ENCODE measurements at places on chromosomes 7 and 10. TPM values are rescaled to one million over a fixed set of nuclear protein-coding genes. Genes with fewer than 3 reads are reported as not detected.

Gene MEIG1
- total RNA-seq = not detected

Gene TAS2R41
- not detected for total RNA-seq

GRCh38 chr10:13991353-13991752 lies 339.4 kb downstream of the FRMD4A start:
- DNase-seq = no peak

DNA sequence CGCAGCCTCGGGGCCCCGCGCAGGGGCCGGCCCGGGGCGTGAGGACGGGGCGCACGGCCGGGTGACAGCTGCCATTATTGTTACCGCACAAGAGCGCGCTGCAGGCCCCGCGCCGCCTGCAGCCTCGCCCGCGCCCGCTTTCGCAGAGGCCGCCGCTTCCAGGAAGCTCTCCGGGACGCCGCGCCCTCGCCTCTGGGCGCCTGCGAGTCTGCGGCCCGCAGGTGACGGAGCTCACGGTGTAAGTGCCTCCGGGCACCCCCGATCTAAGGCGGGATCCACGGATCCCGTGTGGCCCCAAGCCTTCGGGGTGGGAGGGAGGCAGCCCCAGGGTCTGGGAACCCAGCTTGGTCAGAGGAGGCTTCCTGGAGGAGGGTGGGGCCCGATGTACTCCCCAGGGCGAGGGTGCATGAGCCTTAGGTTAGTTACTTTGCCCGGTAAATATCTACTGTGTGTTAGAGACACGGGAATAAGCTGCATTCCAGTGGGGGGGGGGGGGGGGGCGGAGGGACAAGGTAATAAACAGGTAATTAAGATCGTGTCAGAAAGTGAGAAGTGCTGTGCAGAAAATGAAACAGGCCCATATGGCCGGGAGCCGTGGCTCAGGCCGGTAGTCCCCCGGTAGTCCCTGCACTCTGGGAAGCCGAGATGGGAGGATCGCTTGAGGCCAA lies 638 bp downstream of the IQCE start:
- no peak for DNase-seq

GRCh38 chr10:74880041-74880440 lies 53.6 kb downstream of the KAT6B start:
- no peak for DNase-seq

DNA sequence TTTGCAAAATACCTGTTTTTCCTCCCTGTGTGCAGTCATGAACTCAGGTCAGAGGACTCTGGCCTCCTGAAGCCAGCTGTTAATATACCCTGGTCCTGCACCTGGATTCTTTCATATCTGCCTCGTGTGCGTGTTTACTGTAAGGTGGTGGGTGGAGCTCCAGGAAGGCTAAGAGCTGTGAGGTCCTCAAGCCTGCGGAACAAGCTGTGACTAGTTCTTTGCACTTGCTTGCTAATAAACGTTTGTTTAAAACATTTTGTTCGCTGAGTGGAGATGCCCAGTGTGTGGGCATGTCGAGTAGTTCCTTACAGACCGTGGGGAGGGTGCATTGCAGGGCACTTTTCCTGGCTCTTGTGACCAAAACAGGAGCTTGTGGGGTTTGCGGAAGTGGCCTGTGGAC lies 139.0 kb downstream of the DOCK1 start:
- DNase-seq = no peak

- no peak for DNase-seq
These were observed 10.1 kb upstream of the JAKMIP3 start for GRCh38 chr10:132055616-132056015.

DNA sequence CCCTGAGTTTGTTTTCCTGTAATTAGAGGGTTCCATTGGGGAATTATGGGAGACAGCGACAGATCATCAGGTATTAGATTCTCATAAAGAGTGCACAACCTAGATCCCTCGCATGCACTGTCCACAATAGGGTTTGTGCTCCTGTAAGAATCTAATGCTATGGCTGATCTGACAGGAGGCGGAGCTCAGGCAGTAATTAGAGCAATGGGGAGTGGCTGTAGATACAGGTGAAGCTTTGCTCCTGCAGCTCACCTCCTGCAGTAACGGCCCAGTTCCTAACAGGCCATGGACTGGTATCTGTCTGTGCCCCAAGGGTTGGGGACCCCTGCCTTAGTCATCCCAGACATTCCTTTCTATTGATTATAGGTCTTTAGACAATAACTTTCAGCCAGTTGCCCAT lies 894 bp upstream of the ZSCAN21 start:
- no peak for DNase-seq

GRCh38 chr7:153514032-153514431 lies 538.2 kb upstream of the DPP6 start:
- DNase-seq = no peak
